ENCODE measurements at places on chromosomes 11 and 22.

- no peak for DNase-seq
Observed at GRCh38 chr11:23789200-23789853, 707.5 kb upstream of the LUZP2 start.

- peak; percentile 57 for DNase-seq
Observed at GRCh38 chr11:85844439-85845123, 10.6 kb upstream of the CCDC83 start.

DNA sequence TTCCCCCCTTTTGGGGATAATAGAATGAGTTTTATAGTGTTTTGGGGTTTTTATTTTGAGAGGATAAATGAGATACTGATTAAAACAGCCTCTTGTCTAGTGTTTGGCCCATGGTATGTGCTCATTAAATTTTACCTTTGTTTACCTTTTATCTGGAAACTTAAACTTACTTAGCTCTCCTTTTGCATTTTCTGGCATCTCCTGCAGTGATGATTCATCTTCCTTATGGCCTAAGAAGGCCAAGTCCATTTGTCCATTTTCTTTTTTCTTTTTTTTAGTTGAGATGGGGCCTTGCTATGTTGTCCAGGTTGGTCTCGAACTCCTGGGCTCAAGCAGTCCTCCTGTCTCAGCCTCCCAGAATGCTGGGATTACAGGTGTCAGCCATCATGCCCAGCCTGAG is 156.3 kb downstream of the COMMD9 start:
- DNase-seq, result no peak

GRCh38 chr11:27720277-27720830 is 20.1 kb upstream of the BDNF start:
- no peak for DNase-seq

DNA sequence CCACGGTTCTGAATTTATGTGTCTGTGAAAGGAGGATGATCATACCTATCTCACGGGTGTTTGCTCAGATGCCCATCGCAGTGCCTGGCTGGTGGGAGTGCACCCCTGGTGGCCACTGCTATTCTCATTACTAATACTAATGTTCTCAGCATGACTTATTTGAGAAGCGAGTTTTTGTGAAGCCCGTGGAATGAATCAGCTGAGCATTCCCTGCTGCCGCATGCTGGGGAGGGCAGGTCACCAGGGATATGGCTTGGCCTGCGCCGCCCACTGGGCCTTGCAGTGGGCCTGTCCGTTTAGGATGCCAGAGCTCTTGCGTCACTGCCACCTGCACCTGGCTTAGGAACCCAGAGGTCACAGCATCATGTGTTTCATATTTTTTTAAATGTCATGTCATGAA is 16.9 kb downstream of the CTTN start:
- no peak for DNase-seq

- DNase-seq, result no peak
Observed at GRCh38 chr11:32184041-32184722, 93.3 kb downstream of the RCN1 start.

GRCh38 chr11:134086376-134086775 is 17.5 kb downstream of the JAM3 start:
- DNase-seq, result no peak

GRCh38 chr11:69008737-69009440 is 4.2 kb downstream of the MRGPRF start:
- peak; percentile 92 for DNase-seq

GRCh38 chr11:15815246-15816195 is 540.8 kb downstream of the SOX6 start:
- DNase-seq, result peak; percentile 7

DNA sequence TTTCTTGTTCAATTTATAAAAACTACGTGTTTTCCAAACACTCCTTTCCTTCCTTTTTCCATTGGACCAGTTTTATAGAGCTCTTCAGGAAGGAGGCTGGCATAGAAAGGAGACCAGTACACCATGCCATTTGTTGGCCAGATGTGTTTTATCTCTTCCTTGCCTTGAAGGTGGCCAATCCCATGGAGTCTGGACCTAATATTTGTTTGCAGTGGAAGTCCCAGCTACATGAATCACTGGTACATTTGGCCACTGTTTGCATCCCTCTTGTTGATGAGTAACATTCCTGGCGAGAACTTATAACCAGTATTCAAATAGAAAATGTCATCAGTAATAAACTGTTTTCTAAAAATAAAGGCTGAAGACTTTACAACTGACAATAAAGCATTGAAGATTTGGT is 110.2 kb downstream of the ANO3 start:
- DNase-seq, result no peak

DNA sequence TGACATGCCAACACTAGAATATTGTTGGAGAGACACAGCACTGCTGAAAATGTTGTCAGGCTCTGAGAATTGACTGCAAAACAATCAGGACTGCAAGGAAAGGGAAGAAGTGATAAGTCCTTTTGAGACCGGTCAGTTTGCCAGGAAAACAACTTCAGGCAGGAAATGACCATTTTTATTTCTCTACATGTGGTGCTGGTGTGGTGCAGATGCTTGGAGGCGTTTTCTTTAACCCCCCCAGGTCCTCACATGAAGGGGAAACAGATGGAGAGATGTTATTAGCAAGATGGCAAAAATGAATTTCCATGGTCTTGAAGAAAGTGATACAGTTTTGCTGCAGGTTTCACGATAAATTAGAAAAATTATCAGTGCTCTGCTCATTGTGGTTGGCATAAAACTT is 5.7 kb downstream of the AP2A2 start:
- DNase-seq, result no peak

DNA sequence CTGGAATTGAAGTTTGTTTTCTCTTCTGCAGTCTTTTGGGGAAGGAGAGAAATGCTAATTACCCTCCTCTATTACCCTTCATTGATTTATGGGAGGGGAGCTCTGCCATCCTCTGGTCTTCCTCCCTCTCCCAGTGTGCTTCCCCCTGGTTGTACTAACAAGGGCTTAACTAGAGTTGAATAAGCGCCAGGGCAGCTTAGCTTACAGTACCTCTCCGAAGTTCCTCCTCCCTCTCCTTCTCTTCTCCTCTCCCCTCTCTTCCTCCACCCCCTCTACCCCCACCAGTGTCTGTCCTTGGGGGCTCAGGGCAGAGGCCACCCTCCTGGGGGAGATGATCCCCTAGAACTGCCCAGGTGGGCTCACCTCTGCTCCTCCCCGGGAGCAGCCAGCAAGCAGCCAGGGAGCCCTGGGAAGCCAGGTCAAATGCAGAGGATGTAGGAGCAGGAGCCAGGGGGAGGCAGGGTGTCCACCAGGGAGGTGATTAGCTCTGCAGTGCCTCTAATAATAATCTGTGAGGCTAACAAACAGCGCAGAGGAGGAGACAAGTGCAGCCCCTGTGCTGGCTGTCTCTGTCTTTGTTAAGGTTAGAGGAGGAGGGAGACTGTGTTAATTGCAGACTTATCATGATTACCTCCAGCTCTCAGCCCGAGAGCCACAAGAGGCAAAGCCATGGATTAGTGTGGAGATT is 191.6 kb upstream of the CADM1 start:
- DNase-seq, result no peak

DNA sequence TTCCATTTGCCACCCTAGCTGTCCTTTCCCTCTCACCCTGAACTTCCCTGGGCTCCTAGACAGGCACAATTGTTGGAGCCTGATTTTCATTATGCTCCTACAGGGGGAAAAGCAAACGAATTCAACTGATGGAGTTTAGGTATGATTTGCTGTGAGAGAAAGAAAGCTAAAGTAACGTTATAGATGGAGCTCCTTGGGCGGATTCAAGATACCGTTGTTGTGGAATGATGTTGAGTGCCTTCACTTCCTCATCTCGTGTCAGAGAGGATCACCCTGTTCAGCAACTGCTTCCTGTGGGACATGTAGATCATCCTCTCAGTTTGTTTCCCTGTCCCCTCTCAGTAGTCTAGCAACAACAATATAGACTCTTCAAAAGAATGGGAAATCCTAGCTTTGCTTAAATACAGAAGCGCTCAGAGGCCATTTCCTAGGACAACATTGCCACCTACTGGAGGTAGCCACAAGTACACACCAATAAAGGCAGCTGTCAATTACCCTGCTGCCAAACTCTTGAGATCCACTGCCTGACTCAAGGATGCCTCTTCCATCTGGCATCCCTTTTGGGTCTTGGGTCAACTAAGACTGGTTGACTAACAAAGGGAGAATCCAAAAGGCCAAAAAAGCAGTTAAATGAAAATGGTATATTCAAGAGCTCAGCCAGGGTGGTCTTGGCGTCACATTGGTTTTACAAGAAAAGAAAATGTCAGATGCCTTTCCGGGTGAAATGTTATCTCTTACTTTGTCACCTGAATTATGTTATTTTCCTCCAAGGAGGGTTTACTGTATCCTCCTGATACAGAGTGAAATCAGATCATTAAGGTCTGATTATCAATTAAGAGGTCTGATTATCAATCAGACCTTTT is 13.5 kb upstream of the DTX4 start:
- no peak for DNase-seq

GRCh38 chr11:73330569-73331093 is 22.6 kb downstream of the ARHGEF17 start:
- no peak for DNase-seq

DNA sequence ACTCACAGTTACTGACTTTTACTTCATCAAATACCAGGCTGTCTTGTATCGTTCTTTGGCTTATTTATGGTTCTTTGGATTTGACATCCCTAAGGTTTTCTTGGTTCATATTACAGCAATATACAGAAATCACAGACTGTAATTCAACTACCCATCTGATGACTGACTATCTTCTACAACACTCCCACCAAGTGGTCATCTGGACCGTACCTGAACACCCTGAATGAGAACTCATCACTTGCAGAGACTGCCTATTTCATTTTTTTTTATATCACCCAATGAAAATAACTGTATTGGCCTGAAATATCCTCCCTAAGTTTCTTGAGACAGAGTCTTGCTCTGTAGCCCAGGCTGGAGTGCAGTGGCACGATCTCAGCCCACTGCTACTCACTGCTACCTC is 9.5 kb upstream of the UPB1 start:
- DNase-seq, result no peak

DNA sequence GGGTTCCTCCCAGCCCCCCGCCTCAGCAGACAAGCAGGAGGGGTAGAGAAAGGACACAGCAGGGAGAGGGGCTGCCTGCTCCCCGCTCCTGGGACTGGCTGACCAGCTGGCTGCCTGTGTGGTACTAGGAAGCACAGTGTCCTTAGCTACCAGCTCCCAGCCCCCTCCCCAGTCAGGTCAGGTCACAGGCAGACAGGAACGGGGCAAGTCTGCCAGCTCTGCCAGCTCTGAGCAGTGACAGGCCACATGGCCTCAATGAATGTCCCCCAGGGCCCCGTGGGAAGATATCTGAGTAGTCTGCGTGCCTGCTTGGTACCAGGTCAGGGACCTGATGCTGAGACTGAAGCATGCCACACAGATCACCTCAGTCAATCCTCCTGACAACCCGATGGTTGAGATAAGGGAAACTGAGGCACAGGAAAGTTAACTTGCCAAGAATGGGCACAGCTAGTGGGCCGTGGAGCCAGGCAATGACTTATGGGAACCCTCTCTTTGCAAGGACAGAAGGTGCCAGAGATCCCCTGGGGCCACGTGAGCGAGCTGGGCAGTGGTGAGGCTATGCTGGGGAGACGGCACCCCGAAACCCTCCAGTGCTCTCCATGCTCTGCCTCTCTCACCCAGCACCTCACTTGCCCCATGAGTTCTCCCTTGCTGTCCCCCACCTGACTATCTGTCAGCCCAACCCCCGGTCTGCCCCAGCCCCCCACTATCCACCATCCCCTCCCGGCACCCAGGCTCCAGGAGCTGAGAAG is 13.8 kb upstream of the MFNG start:
- DNase-seq, result no peak

DNA sequence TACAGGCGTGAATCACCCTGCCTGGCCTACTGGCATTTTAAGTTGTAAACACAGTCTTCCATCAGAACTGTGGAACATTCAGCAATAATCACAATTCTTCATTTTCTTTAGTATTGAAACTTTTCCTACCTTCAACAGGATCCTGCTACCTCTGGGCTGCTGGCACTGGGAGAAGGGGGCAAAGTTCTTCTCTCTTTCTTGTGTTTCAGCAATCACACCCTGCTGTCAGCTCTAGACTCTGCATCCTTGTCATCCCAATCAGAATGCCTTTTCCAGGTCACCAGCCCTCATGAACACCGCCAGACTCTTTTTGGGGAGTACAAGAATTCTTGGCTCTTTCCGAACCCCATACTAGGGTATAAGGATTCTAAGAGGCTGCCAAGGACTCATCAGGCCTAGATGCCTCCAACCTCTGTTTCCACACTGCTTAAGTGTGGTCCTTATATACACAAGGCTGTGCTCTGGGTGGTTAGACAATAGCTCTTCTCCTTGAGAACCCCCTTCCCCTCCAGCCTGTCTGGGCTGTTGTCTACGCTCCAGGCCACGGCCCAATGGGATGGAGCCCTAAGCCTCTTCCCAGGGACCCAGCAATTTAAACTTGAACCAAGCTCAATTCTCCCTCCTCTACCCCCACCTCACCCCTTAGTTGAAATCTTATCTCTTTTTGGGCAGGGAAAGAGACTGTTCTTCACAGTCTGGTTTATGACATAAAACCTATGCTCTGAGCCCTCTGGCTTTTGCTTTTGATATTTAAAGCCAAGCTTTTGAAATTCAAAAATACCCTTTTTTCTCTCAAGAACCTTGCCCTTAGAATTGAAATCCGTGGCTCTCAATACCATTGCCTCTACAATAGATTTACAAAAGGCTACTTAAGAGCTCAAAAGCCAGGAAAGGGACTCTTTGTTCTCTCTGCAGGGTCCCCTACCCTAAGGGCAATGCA is 327.4 kb downstream of the BUD13 start:
- DNase-seq, result no peak

DNA sequence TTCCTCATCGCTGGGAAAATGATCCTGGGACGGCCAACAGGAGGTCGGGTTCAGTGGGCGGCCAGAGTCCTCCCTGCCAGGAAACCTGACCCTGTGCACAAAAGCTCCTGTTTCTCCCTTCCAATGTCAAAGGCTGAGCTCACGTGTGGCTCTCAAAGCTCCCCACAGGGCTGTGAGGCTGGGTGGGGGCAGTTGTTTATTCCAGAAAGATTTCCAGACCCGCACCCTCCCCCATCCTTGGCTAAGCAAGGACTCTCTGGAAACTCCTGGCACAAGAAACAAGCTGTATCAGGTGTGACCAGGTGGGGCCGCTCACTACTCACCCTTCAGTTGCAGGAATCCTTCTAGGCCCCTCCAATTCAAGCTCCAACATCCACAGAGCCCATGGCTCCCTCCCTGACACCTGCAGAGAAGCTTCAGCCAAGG is 131.9 kb downstream of the SHANK2 start:
- DNase-seq, result no peak

DNA sequence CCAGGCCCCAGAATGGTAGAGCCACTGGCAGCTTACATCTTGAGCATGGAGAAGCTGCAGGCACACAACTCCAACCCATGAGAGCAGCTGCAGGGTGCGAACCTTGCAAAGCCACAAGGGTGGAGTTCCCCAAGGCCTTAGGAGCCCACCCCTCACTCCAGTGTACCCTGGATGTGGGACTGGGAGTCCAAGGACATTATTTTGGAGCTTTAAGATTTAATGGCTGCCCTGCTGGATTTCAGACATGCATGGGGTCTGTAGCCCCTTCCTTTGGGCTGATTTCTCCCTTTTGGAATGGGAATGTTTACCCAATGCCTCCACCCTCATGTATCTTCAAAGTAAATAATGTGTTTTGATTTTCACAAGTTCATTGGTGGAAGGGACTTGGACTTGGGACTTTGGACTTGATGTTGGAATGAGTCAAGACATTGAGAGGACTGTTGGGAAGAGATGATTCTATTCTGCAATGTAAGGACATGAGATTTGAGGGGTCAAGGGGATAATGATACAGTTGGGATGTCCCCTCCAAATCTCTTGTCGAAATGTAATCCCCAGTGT is 1.1 kb upstream of the KRTAP5-7 start:
- no peak for DNase-seq

Data from keratinocyte (primary cell).